ENCODE measurements at places on chromosomes 3 and 15.

GRCh38 chr15:71013446-71013845 is 101.8 kb upstream of the THSD4 start:
- DNase-seq = no peak

- no peak for DNase-seq
These were observed 67.2 kb upstream of the SIAH2 start for GRCh38 chr3:150830094-150830681.

DNA sequence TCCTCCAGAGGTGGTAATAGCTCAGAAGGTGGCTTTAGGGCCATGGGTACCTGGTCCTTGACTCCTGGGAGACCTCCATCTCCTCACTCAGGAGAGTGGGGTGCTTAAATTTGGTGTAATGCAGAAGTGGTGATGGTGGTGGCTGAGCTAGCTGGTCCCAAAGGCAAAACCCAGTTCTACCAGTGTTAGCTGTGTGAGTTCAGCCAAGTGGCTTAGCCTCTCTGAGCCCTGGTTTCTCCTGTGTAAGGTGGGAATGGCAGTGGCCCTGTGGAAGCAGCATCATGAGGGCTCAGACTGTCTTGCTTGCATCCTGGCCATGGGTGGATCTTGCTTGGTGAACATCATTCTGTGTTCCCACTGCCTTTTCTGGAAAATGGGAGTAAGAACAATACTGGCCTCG is 9.4 kb downstream of the SEMA3F start:
- no peak for DNase-seq

DNA sequence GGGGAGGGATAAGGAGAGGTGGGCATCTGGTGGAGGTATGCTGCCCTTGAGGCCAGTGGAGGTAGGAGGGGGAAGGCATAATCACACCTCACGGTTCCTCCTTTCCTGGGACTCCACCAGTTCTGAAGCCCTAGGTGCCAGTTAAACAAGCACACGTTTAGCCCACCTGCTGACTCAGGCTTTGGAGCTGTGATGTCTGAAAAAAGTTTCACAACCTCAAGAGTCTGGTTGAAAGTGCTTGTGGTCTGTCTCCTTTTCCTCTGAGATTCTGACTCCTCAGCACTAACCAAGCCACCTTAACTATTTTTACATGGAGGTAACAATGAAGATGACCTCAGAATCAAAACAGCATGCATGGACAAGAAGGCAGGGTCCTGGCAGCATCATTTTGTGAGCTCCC is 23.0 kb downstream of the HPS3 start:
- DNase-seq = no peak

GRCh38 chr3:50210510-50211367 is 5.7 kb downstream of the SLC38A3 start:
- no peak for DNase-seq

GRCh38 chr3:23254835-23255234 is 51.7 kb downstream of the UBE2E2 start:
- DNase-seq = no peak

GRCh38 chr3:193053046-193053435 is 135.4 kb upstream of the MB21D2 start:
- no peak for DNase-seq

Measured in stimulated activated CD4-positive, alpha-beta T cell treated with anti-CD3 and anti-CD28 coated beads, Interleukin-1b, Interleukin-23, amount 100 ng/mL, for 4 hours (primary cell).